Uterus (tissue), 4 donors: ENCODE measurements at places on chromosomes 7 and 10.

DNA sequence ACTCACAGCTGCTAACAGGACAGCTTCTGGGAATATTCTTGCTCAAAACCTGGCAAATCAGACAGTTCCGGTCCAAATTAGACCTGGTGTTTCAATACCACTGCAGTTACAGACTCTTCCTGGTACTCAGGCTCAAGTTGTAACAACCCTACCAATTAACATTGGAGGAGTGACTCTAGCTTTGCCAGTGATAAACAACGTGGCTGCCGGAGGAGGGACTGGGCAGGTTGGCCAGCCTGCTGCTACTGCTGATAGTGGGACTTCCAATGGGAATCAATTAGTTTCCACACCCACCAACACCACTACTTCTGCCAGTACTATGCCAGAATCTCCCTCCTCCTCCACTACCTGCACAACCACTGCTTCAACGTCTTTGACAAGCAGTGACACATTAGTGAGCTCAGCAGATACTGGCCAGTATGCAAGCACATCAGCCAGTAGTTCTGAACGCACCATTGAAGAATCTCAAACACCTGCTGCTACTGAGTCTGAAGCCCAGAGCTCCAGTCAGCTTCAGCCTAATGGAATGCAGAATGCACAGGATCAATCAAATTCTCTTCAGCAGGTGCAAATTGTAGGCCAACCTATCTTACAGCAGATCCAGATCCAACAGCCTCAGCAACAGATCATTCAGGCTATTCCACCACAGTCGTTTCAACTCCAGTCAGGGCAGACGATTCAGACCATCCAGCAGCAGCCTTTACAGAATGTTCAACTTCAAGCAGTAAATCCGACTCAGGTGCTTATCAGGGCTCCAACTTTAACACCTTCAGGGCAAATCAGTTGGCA is 2.1 kb downstream of the SP4 start:
- DNase-seq = no peak

DNA sequence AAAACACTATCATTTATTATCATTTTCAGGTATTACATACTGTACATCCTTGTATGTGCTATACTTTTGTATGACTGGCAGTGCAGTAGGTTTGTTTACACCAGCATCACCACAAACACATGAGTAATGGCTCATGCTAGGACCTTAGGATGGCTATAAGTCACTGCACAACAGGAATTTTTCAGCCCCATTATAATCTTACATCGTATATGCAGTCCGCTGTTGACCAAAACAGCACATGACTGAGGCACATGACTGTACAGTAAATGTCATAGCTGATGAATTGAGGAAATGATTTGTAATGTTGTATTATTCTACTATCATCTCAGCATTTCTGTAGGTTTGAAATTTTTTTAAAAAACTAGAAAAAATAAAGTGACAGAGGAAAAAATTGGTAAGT is 38.6 kb downstream of the BPGM start:
- DNase-seq = no peak

GRCh38 chr7:44072364-44073231 is 7.2 kb upstream of the PGAM2 start:
- DNase-seq = peak; percentile 86

- DNase-seq = no peak
These were observed 94.9 kb downstream of the STRA8 start for GRCh38 chr7:135328526-135328925.
